ENCODE measurements at places on chromosomes 12 and 14.

DNA sequence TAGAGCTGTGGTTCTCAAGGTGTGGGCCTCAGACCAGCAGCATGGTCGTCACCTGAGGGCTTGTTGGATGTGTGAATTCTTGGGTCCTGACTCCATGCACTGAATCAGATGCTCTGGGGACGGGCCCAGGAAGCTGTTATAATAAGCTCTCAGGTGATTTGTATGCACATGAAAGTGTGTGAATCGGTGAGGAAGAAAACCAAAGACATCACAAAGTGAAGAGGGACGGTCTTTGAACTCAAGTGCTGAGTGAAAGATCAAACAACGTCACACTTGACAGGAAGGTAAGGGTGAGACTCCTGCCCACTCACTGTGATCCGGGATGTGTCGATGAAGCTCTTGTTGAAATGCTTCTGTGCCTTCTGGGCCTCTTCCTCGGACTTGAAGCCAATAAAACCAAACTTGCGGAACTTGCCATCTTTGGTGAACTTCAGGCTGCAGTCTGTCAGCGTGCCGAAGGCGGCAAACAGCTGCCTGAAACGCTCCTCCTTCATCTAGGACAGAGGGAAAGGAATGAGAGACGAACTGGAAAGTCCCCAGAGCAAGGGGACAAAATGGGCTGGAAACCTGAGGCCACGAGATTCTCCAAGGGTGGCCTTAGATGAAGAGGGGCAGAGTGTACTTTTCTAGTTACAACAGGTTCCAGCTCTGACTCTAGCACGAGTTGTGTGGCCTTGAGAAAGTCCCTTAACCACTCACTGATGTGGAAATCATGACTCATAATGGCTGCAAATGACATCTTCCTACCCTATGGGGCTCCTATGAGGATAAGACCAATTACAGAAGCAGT, 4.0 kb downstream of the RBM19 start:
- DNase-seq, result peak; percentile 11

GRCh38 chr12:94640134-94640928, 10.0 kb downstream of the TMCC3 start:
- DNase-seq, result no peak

DNA sequence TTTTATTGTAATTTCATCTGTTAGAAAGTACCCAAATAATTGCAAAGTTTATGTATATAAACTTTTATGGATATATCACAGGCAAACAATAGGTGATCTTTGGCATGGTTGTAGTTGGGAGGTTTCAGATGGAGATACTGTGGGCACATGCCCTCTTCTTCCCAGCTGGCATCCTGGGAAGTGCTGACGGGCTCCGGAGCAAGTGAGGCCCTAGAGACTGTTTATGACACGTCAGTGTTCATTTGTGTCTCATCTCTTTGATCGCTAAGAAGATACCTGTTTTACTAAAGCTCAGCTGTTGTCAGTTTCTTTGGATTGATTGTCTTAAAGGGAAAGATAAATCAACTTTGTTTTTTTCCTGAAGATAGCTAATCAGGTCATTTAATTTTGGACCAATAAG, 287.6 kb downstream of the FBXL14 start:
- DNase-seq, result no peak

DNA sequence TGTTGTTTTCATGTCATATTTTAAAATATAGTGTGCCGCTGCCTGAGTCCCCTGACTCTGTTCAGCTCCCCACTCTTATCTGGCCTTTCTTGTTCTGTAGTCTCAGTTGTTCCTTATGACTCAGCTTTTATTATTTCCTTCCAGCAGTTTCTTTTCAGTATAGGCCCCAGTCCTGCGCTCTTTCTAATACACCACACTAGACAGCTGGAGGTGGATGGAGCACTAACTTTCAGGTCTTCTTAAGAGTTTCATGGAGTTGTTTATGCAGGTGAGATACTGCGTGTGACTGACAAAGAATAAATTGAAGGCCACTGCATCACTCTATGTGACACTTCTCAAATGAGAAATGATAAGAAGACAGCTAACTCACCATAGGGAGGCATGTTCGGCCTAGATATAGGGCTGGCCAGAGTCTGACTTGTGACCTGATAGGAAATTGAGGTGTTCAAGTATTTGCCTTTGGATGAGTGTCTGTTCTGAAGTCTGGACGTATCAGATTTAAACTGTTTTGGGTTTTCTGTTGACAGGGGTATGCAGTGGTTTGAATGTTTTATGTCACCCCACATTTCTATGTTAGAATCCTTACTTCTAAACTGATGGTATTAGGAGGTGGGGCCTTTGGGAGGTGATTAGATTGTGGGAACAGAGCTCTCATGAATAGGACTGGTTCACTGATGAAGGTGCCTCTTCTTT, 60.8 kb upstream of the CLMN start:
- DNase-seq, result no peak

GRCh38 chr14:21987937-21988336, 314.3 kb upstream of the OR4E1 start:
- DNase-seq, result no peak

GRCh38 chr14:106493962-106494823, 967.8 kb downstream of the TMEM121 start:
- no peak for DNase-seq

DNA sequence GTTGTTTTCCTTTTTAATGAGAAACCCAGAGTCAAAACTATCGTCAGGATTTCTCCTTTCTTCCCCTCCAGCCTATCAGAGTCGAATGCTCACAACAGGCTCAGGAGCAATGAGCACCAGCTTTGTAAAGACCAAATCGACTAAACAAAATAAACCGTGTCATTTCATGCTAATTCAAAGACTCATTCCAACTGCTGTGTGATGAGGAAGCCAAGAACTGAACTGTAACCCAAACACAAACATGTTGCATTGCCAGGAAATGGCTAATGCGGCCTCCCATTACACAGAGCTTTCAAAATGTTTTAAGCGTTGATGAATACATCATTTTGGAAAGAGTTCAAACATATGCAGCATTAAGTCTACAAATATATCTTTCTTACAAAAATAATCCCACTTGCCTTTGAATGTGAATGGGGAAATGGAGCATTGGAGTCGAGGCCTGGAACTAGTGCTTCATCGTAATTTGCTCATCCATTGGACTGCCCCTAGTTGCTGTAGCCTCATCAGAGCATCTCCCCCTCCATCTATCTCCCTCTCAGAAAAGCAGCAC, 349.5 kb downstream of the GXYLT1 start:
- DNase-seq, result no peak

- DNase-seq, result no peak
Measured at GRCh38 chr12:75525263-75525662, 13.9 kb upstream of the KRR1 start.

DNA sequence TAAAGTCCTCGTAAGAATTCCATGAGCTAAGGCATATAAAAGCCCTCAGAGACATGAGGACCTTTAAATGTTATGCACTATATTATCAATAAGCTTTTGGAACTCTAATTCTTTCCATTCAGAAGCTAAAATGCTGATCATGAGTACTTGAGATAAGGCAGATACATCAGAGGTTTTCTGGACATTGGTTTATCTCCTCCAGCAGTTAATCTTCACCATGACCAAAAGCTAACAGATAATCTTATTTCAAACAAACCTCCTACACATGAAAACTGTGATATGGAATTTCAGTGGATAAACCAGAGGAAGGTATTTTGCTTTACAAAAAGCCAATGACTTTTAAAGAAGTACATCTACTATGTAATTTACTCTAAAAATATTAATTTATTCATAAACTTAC, 97.9 kb upstream of the BBS10 start:
- DNase-seq, result no peak
